Activated CD8-positive, alpha-beta memory T cell treated with anti-CD3 and anti-CD28 coated beads for 1 hour (primary cell): ENCODE measurements at places on chromosomes 4 and X.
A peak's percentile ranks its signal among the peaks of the same experiment; 100 is the strongest.

GRCh38 chrX:149908308-149908707 is 21.1 kb upstream of the HSFX4 start:
- DNase-seq, result no peak

- no peak for DNase-seq
Measured at GRCh38 chr4:61532336-61533000, 332.3 kb downstream of the ADGRL3 start.

GRCh38 chrX:150873616-150874015 is 24.9 kb downstream of the CD99L2 start:
- no peak for DNase-seq

- DNase-seq, result no peak
Measured at GRCh38 chr4:73440653-73441052, 4.6 kb downstream of the AFP start.

- no peak for DNase-seq
Measured at GRCh38 chrX:103586314-103586646, 965 bp downstream of the TCEAL4 start.

DNA sequence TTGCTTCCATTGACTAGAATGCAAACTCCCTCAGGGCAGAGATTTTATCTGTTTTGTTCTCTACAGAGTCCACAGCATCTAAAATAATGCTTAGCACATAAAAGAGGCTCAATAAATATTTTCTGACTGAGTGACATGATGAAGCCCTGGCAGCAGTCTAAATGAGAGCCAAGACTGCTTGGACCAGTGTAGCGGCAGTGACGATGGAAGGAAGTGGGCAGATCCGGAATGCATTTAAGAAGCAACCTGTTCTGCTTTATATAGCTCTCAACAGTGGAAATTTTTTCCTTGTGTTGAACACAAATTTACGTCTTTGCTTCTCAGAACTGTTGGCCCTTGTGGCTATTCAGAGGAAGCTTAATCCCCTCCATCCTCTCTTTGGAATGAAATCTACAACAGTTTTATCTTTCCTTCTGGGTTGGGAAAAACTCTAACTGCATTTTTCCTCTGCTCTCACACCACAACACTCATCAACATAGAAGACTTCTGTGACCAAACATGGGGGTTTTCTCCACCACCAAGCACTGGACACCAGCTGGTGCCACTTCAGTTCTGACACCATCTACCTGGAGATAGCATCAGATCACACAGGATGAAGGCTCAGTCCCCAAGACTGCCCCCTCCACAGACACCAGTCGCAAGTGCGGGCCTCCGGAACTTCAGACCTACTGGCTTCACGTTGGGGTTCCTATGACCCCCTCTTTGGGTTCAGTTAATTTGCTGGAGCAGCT is 7.0 kb upstream of the BEND4 start:
- DNase-seq, result no peak

- no peak for DNase-seq
Measured at GRCh38 chr4:169040559-169041261, 30.7 kb upstream of the CBR4 start.

DNA sequence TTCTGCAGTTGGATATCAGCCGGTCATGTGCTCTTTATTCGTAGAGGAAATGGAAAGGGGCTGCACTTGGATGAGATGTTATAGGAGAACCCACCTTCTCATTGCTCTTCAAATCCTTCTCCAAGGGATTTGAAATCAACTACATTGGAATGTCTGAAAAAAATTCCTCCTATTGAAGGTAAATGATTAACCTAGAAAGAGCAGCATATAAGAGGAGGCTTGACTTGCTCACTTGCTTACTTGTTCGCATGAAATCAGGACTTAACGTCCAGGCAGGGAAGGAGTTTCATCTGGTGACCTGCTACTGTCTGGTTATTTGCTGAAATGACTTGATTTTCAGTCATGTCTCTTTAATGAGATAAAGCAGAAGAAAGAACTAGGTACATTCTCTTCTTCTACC is 338.4 kb upstream of the NOCT start:
- DNase-seq, result no peak

DNA sequence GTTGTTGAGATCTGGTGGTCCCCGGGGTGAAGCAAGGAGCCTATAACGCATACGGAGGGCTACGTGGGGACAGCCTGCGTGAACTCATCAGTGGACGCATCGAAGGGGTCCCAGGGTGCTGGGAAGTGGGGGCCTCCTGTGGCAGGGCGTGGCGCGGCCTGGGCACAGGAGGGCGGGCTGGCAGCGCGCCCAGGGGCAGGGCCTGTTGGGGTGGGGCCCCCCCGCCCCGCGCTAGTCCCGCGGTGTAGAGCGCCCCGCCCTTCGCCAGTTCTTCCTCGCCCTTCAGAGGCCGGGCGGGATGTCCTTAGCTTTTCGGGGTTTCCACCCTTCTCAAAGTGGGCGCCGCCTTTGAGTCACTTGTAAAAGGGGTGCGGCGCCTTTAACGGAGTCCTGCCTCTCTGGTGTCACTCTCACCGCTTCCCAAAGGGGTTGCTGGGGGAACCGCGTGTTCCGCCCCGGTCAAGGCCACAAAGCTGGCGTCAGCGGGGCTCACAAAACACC is 632 bp downstream of the PLP2 start:
- peak; percentile 55 for DNase-seq

- DNase-seq, result no peak
Measured at GRCh38 chr4:71664366-71664765, 119.5 kb downstream of the GC start.

- DNase-seq, result no peak
Measured at GRCh38 chrX:142831961-142832530, 193.7 kb upstream of the SPANXN4 start.

- no peak for DNase-seq
Measured at GRCh38 chr4:27278615-27279375, 418.2 kb downstream of the STIM2 start.
